ENCODE measurements at places on chromosomes 7 and 10.

- no peak for DNase-seq
These were observed 143.0 kb downstream of the PRPF18 start for GRCh38 chr10:13729586-13730305.

- DNase-seq: no peak
These were observed 135.6 kb downstream of the ATE1 start for GRCh38 chr10:121792198-121792597.

DNA sequence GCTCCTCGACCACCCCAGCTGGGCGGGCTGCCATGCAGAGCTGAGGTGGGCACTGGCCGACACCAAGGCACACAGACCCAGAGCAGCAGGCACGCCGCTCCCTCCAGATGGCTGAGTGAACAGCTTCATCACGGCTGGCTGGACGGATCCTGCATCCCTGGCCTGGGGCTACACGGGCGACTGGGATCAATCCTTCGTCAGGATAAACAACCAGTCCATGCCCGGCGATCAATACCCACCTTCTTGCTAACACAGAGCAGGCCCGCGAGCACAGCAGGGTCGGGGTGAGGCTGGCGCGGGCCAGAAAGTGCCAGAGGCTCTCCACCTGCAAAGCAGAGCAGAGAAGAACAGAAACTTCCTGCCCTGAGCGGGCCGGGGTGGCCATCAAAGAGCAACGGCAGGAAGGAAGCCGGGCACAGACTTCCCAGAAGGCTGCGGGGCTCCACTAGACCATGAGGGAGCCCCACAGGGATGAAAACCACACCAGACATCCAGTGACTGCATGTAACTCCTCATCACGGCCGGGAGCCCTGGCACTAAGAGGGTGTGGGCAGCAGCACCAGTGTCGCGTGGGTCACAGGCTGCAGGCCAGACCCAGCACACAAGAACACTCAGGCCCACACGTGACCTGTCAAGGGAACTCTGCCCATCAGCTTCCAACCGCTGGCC is 166.4 kb downstream of the MAD1L1 start:
- DNase-seq: no peak

DNA sequence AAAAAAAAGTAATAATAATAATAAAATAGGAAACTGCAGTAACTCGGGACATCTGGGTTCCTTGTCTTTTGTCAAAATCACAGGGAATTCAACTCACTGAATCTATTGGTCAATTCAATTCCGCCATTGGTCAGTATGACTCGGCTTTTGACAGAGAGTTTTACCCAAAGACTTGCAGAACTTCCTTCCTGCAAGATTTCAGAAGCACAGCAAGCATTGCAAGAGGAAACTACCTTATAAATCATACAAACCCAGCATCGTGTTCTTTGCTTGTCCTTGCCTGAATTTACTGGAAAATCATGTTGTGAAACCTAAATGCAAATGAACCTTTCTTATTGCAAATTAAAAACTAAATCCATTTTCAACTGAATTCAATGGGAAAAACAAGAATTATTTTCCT is 15.5 kb downstream of the KLF6 start:
- DNase-seq: no peak

- DNase-seq: peak; percentile 82
These were observed at the start of gene ORC5 for GRCh38 chr7:104207731-104208420. ORC5 (minus strand) TSS chr7:104208013; CDS start chr7:104207904, 109 bp downstream.

DNA sequence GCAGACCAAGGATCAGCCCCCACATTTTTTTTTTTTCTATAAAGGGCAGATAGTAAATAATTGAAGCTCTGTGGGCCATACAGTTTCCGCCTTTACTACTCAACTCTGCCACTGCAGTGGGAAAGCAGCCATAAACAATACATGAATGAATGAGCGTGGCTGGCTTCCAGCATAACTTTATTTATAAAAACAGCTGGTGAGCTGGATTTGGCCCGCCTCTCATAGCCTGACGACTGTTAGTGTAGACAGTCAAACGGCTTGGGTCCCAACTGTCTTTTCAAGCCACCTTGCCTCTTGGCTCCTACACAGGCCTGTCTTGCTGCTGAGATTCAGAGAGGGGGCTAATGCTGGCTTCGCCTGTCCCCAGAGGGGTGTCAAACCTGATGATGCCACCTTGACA is 169.8 kb upstream of the GPR26 start:
- peak; percentile 16 for DNase-seq

DNA sequence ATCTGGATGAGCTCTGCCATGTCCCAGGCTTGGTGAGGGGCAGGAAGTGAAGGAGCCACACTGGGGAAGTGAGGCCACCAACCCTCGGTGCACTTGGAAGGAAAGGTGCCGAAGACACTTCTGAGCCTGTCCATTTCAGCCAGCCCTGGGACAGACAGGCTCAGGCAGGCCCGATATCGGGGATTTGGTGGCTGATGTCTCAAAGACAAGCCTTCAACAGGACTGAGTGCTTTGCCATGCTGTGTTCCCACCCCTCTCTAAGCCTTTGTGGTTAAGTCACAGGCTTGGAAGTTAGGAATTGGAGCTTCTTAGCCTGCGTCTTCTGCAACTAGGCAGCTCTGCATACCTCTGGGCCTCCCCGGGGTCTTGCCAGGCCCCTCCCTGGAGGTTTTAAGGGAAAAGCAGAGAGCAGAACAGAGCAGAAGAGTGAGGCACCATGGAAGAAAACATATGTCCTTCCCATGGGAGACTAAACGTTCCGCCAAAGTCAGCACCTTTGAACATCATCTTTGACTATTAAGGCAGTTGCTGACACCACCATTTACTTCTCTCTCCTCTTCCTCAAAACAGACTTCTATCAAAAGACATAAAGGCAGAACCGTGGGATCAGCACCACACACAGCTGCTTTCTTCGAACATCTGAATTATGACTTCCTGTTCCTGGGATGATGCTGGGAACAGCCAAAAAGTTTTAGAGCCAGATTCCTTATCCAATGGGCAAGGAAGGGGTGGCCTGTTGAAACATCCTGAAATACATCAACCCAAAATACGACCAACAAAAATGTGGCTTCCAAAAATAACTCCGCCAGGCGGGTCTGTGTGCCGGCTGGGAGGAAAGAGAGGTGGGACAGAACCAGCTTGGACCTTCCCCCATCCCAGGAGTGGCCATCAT is 71.8 kb downstream of the AFAP1L2 start:
- DNase-seq: no peak

GRCh38 chr7:27575613-27576012 is 87.1 kb downstream of the HIBADH start:
- DNase-seq: no peak

- no peak for DNase-seq
These were observed 294.4 kb upstream of the MYO3A start for GRCh38 chr10:25639646-25640045.

DNA sequence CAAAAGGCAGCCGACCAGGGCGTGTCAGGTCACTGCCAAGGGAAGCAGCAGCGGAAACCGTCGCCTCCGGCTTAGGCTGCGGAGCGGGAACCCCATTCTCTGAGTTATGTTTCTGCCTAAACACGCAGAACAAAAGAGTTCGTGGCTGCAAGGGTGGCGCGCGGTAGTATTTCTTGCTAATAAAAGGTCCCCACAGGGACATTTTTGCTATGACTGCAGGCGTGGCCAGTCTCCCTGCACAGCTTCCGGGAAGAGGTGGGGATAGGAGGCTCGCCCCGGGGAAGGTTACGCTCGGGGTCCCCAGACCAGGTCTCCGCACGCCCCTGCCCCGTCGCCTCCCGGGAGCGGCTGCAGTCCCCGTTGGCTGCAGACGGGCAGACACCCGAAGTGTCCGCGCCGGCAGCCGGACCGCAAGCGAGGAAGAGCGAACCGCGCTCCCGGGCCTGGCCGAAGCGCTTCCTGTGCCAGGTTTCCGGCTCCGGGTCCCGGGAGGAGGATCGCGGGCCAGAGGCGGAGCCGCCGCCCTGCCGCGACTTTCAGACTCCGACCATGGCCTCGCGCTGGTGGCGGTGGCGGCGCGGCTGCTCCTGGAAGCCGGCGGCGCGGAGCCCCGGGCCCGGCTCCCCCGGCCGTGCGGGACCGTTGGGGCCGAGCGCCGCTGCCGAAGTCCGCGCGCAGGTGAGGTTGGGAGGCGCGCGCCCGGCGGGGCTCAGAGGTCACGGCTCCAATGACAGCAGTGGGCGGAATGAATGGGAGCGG is at the start of gene PDSS1:
TSS of gene PDSS1 (plus strand) at position 539 of the 759 bp plus-strand sequence. CDS start at position 550, 11 bp downstream.
- DNase-seq: peak; percentile 52

DNA sequence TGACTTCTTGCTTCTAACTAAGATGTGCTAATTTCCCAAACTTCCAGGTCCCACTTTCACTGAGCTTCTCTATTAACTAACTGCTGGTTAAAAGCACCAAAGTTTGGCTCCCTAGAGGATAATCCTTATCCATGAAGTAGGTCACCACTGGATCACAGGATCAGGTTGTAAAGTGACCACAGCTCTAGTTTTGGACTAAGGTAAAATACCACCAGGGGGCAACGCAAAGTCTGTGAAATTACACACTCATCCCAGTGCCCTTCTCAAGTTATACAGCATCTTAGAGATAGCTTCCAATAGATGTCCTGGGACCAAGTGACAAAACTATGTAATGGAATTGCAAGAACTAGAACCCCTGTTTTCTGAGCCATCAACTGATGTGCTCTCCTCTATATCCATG is 116.4 kb upstream of the ASAH2 start:
- no peak for DNase-seq

DNA sequence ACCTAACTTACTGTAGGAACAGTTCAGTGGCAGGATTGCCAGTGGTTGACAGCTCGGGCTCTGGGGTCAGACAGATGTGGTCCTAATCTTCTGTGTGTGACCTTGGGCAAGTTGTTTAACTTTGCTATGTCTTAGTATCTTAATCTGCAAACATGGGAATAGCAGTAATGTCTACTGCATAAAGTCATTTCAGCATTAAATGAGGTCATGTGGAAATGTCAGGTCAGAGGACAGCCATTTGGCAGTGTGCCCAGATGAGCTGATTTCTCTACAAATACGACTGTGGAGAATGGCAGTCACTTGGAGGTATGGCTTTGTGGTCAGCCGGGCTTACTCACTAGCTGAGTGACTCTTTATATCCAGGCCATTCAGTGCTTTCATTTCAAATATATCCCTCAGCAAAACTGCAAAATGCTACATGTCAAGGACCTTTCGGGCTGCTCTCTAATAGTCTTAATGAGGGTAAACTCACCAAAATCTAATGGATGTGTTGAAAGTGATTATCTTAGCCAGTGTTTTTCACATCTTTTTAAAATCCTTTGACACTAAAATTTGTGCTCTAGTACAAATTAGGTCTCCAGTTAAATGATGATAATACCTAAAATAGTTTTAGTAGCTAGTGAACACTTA is 171.4 kb downstream of the ST7 start:
- no peak for DNase-seq

DNA sequence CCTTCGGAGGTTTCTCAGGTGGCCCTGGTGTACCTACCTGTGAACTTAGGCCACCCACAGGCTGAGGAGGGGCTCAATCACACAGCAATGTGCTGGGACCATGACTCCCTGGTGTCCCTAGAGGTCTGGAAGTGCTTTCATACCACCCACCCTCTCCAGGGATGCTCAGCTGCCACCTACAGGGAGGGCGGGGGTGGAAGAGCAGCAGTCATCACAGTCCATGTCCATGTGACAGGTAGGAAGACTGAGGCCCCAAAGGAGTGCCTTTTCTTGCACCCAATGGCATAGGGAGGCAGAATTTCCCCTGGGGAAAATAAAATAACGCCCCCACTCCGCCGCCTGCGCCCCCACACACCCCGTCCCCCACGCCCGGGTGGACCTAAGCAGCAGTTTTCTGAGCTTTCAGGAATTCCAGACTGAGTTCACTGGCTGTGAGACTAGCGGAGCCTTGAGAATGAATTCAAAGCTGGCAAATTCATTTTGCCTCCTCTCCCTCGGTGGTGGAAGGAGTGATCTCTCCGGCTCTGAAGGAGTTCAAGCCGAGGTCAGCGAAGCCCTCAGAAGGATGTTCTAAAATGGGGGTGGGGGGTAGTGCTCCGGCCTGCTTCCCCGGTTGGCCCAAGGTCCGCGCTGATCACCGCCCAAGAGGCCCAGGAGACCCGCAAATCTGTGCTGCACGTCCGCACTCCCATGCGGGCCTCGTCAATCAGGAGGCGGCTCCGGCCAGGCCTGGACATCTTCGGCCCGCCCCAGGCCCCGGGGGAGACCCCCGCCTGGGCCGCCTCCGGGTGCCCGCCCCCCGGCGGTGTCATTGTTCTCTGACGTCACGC is 2.1 kb upstream of the ZMIZ1 start:
- DNase-seq: no peak

GRCh38 chr7:143396625-143397556 is 11.8 kb downstream of the EPHA1 start:
- DNase-seq: no peak

DNA sequence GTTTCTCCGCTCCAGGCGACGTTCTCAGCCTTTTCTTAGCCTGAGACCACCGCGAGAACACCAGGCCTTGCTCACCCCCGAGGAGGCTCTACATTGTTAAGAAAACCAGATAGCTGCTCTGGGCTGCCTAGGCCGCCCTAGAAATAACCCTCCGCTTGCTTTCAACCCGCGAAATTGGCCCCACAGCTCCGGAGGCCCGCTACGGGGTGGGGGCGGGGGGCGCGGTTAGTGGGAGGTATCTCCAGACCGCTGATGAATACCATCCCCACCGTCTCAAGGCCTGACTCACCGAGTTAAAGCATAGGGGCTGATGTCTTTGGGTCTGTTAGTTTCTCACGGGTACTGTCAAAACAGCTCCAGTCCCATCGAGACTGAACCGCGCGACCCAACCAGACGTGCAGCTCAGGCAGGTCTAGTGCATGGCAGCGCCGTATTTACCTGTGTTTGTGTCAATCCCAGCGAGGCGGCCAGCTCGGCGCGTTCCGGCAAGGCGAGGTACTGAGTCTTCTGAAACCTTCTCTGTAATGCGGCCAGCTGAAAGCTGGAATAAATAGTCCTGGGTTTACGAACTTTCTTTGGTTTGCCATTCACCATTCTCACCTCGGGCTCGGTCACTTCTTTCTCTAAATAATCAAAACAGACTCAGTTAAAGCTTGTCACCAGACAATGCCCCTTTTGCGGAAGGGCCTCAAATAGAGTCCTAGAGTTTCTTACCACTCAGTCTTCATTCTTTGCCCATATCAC is 2.7 kb downstream of the DLX5 start:
- no peak for DNase-seq

DNA sequence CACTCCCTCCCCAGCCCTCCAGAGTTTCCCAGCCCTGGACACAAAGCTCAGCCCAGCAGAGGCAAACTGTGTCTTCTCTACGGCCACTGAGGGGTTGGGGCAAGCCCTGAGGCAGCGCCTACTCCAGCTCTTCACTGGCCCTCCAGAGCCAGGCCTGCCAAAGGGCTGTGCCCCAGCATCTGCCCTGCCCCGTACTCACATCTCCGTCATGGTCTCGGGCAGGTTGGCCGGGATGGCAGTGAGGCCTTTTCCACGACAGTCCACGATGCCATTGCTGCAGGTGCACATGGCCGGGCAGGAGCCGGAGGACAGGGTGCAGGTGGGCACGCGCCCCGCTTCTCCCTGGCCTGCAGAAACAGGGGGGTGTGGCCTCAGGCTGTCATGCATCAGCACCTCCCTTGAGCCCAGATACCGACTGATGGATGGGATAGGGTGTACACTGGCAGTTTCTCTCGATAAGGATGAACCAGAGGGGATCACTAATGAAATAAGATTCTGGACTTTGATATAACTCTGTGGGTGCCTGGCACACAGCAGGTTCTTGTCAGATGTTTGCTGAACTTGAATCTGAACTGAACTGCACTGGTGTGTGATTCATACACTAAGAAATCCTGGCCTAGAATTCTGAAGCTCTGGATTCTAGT is 125.2 kb downstream of the SLIT1 start:
- DNase-seq: no peak

Data from NCI-H1092 (cell line).